Stimulated activated CD4-positive, alpha-beta T cell treated with anti-CD3 and anti-CD28 coated beads, Interleukin-1b, Interleukin-23, amount 100 ng/mL, for 1 hour (primary cell): ENCODE measurements at places on chromosomes 7 and 10.

- no peak for DNase-seq
Measured at GRCh38 chr7:30814700-30815387, 43.6 kb downstream of the MINDY4 start.

DNA sequence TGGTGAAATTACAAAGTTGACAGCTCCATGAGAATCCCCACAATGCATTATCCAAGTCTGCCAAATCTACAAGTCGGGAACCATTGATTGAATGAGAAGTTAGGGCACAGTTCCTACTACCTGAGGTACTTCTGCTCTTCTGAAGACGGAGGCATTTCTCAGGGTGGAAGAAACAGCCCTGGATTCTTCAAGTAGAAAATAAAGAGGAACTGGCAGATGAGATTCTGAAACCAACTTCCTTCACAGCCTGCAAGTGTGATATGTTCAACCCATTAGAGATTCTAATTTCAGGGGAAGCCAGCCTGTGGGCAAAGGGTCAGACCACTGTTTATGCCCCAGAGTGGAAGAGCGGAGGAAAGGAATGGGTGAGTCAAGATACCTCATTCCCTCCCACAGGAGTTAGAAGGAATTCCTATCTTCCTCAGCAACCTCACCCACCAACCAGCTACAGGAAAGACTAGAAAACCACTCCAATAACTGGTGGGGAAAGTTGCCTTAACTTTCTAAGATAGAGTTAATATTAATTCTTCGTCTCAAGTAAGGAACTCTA is 50.5 kb upstream of the BMPER start:
- DNase-seq: no peak

DNA sequence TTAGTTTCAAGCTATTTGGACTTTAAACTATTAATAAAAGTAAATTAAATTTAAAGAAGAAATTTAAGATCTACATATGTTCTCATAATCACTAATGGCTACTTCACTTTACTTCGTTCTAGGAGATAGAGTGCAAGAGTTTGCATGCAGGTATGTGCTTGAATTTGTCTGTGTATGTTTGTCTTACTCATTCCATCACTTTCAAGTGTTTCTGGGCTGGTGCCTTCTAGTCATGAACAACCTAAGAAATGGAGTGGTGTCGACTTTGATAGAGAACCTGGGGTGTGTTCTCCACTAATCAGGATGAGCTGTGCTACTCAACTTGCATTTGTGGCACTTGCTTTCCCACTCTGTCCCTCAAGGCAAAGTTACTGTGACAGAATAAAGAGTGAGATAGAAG is 169.9 kb downstream of the KCND2 start:
- no peak for DNase-seq

DNA sequence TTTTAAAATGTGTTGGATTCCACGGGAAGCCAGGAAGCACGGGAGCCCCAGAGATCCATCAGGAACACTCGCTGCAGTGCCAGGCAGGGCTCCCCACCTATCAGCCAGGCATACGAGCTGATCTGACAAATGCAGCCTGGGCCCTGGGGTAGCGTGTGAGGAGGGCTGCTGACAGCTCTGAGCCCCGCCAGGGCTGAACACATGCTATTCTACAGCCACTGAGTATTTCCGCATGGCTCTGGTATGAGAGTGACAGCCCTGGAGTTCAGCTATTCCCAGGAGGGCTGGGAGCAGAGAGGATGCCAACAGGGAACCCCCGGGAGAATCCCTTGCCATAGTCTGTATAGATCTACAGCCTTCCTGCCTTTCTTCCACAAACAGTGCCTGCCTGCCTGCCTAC is 237.3 kb upstream of the ZMIZ1 start:
- DNase-seq: no peak

- DNase-seq: no peak
Measured at GRCh38 chr10:98488669-98489430, 42.1 kb upstream of the HPS1 start.

DNA sequence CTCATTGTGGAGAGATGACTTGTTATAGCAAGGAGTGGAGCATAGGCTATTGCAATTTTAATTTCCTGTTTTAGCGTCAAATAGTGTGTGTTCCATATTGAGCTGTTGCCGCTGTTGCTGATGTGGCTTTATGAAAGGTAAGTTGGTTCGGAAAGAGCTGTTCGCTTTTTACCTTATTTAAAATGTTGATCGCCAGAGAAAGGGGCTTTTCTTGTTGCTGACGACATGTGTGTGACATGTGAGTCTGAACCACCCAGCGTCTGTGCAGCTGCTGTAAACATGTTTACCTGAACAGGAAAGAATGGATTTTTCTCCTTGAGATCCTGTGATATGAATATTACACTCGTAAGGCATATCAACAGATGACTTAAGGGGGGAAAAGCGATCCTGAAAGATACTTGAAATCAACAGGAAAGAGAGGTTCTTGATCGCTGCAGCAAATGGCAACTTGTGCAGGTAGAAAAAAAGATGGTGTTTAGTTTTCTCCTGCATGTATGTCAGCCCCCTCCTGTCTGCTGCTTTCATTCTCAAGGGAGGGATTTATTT is 2.5 kb downstream of the ZEB1 start:
- no peak for DNase-seq

- no peak for DNase-seq
Measured at GRCh38 chr10:79145517-79146470, 77.0 kb downstream of the ZMIZ1 start.

DNA sequence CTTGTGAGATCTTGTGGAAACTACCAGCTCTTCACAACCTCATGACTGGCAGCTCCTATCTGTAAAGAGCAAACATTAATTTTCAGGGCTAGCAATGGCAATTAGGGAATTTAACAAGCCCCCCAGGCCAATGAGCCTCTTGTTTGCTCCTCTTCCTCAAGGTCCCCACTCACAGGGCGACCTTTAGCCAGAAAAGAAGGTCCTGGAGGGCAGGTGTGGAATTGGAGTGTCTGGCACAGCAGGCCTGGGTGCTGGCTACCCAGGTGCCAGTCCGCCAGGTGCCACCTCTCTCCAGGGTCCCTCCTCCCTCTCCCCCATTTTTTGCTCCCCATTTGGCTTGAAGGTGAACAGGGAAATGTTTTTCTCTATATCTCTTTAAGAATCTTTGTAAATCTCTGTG is 1.9 kb upstream of the CEP55 start:
- no peak for DNase-seq

GRCh38 chr7:30177965-30178364 is 43.2 kb downstream of the MTURN start:
- no peak for DNase-seq

- no peak for DNase-seq
Measured at GRCh38 chr10:26436848-26437247, 1.3 kb upstream of the APBB1IP start.

DNA sequence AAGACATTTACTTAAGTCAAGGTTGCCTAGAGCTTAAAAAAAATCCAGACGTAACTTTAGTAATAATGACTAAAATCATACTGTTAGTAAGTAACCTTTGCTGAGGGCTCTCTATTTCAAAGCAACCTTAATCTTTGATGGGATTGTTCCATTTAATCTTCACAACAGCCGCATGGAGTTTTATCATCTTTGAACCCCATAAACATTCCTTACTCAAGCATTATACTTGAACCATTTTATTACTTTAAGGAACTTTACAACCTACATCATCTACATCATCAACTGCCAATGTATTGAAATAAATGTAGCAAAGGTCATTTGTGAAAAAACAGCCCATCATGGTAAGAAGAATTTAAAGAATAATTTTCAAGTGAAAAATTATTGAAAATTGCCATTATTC is 22.9 kb upstream of the CACNB2 start:
- DNase-seq: no peak

- DNase-seq: no peak
Measured at GRCh38 chr7:44587843-44588711, 6.0 kb upstream of the TMED4 start.

DNA sequence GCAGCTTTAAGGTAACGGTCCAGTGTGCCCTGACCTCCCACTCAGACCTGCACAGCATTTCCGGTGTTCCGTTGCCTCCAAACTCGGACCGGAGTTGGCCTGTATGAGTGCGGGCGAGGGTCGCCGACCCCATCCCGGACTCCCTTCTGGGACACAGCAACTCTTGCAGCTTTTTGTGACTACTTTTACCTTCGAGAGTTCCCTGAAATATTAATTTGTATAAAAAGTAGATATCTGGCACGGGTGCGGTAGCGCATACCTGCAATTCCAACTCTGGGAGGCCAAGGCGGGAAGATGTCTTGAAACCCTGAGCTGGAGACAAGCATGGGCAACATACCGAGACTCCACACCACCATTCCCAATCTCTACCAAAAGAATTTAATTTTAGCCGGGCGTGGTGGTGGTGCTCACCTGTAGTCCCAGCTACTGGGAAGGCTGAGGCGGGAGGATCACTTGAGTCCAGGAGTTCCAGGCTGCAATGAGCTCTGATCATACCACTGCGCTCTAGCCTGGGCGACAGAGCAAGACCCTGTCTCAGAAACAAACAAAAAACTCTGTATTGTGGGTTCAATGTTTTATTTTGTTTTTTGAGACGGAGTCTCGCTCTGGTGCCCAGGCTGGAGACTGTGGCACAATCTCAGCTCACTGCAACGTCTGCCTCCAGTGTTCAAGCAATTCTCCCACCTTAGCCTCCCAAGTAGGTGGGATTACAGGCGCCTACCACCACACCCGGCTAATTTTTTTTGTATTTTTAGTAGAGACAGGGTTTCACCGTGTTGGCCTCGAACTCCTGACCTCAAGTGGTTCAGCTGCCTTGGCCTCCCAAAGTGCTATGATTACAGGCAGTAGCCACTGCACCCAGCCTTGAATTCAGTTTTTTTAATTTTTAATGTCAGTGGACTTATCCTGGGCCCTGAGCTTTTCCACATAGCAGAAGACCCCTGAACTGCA is 1.1 kb upstream of the PPP1R35 start:
- no peak for DNase-seq

DNA sequence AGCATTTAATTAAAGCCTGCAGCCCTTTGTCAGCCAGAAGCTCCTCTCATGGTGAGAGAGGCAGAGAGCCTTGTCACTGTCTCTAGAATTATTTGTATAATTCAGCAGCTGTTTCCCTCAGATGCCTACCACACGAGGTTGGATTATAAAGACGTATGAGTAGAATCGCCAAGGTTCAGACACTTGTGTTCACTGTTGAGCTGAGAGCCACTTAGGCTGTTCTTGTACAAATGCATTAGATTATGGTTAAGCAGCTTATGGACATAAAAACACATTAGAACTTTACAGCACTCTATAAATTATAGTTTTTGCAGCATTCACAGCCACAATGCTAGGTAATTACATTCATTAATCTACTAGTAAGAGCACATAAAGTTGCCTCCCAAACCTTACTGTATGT is 282.6 kb downstream of the AUTS2 start:
- no peak for DNase-seq

GRCh38 chr7:112064627-112065385 is 141.4 kb downstream of the DOCK4 start:
- DNase-seq: no peak

DNA sequence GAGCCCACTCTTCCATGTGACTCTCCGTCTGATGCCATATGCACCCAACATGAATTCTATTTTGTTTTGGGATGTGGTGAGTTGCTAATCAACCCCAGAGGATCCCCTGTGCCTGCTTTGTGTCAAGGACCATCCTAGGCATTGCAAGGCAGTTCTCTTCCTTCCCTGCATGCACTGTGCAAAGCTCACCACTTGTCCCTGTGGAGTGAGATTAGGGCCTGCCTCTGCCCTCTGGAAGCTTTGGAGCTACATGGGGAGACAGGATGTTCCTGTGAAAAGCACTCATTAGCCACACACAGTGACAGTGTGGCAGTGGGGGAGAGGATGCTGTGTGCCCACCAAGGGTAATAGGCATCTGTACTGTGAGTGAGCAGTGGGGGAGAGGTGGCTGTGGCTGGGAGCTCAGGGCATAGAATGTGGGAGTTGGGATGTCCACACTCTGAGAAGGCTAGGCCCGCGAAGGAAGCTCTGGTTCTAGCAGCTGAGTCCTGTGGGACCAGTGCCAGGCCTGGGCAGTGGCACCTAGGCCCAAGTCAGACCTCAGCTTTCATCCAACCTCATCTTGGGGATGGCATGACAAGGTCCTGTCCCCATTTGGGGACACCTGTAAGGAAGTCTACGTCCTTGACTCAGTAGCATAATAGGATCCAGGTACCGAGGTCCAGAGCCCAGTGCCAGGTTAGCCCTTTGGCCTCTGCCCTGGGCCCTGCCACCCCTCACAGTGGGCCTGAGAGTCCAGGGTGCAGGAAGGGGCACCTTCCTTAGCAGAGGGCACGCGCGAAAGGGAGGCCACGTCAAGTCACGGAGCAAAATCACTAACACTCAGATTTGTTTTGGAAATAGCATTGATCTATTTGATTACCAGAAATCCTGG is 6.6 kb downstream of the ADRA2A start:
- DNase-seq: no peak

DNA sequence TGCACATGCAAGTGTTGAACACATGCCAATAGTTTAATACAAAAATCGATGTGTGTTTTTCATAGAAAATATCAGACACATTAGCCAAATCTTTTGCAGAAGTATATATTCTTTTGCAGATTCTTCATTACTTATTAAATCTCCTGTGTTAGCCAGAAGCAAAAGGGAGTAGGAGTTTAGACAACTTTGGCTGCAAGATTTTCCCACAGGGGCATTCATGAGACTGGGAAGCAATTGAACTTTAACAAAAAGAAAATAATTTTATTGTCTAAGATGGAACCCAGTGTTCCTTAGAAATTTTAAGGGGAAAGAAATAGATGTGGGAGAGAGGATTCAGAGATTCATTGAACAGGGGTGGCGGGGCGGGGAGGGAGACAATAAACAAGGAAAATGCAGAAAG is 1336.0 kb downstream of the GATA3 start:
- DNase-seq: no peak

DNA sequence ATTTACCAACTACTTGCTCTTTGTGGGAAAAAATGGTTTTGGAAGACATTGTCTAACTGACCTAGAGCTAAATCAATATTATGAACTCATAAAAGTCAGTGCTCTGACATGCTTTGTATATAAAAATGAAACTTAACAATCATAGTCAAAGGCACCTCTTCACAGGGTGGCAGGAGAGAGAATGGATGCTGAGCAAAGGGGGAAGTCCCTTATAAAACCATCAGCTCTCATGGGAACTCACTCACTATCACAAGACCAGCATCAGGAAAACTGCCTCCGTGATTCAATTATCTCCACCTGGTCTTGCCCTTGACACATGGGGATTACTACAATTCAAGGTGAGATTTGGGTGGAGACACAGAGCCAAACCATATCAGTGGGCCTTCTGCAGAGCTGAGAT is 417.6 kb upstream of the AUTS2 start:
- no peak for DNase-seq

DNA sequence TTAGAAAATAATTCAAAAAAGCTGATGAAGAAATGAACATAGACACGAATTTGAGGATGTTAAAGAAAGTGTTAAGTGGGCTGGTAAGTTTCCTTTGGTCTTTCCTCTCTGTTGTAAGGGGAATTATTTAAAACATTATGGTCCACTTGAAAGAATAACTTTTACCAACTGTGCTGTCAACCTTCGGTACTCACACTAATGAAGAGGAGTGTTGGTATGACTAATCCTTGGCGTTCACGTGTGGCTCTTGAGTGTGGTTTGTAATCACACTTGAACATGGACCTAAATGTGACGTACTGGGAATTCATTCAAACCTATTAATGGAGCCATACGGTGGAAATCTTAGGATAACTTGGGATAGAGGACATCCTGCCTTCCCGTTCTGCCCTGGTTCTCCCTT is 41.3 kb downstream of the TBXAS1 start:
- DNase-seq: no peak

- no peak for DNase-seq
Measured at GRCh38 chr7:99369767-99370391, 4.7 kb upstream of the ARPC1B start.
